BJ (cell line): ENCODE measurements at places on chromosomes 13 and 19. TPM values are rescaled to one million over a fixed set of nuclear protein-coding genes. Genes with fewer than 3 reads are reported as not detected.

- no peak for DNase-seq
These were observed 11.7 kb downstream of the SYDE1 start for GRCh38 chr19:15118789-15119494.

GRCh38 chr19:38034492-38034860, 127.5 kb downstream of the SIPA1L3 start:
- no peak for DNase-seq

GRCh38 chr19:46353730-46354528, 7.0 kb downstream of the PPP5C start:
- no peak for DNase-seq

GRCh38 chr19:4576016-4576933, 16.8 kb upstream of the SEMA6B start:
- DNase-seq: no peak

DNA sequence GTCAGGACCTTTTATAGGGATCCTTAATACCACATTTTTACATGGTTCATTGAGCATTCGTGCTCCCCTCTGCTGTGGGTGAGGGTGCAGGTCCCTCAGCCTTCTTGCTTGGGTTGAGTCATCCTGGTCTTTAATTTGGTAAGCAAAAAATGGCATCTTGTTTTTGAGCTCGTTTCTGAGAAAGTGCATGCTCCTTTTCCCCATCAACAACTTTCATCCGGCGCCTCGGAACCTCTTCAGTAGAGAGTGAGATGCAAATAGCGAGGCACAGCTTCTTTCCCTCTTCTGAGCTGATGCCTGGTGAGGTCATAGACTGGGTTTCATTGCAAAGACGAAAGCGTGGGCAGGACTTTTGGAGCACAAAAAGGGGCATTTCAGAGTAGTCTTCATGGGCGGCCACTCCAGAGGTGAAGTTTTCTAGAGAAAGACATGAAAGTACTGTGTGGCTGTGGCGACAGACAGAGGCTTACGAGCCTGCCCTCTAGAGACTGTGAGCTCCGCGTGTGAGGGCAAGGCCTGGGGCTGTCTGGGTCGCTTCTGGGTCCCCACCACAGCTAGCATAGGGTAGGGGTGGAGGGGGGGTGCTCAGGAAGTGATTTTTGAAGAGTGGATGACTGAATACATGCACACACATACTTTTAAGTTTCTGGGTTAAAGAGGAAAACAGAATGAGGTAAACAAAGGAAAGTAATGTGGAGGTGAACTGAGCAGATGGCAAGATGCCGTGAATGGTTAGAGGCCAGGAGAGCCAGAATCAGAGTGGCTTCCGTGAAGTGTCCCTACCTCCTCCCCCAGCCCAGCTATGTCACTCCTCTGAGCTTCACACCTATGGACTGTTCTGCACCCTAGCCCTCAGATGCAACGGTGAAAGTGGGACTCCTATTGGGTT, 44.3 kb downstream of the BBC3 start:
- DNase-seq: no peak

- no peak for DNase-seq
These were observed 24.3 kb downstream of the ARL11 start for GRCh38 chr13:49652355-49653305.

TBXA2R gene
- 0.54 and 1.2 TPM in 2 replicates for polyA plus RNA-seq

DNA sequence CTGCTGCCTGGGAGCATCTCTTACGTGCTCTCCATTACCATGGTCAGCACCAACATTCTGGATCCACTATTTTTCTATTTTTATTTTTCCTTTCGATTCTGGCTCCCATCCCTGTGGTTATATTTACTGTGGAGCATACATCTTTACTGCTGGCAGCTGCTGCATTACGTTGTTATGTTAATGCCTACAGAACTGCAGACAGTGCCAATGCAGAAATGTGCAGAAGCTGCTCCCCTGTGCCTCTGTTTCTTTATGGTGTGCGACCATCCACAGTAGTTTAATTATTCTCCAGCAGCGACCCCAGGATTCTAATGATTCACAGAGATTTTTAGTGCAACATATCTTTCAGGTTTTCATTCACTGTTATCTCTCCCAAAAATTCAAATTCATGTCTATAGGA, 911.7 kb upstream of the SLITRK6 start:
- DNase-seq: no peak

GRCh38 chr13:33639158-33639557, 178.8 kb upstream of the RFC3 start:
- peak; percentile 86 for DNase-seq

VAV1 gene
- polyA plus RNA-seq: not detected in 2 replicates

NAPSA gene
- 0.32 and 0.38 TPM in 2 replicates for polyA plus RNA-seq

ZNF540 gene
- polyA plus RNA-seq: 0.58 and 0.65 TPM in 2 replicates

- DNase-seq: no peak
These were observed 10.0 kb downstream of the ADGRE5 start for GRCh38 chr19:14391156-14391821.

IL17D gene
- 0.47 and 0.48 TPM in 2 replicates for polyA plus RNA-seq

- no peak for DNase-seq
These were observed 39.1 kb downstream of the USP12 start for GRCh38 chr13:27132538-27132937.

- DNase-seq: no peak
These were observed 23.2 kb downstream of the ZNRF4 start for GRCh38 chr19:5478241-5478924.

VPS36 gene
- polyA plus RNA-seq: 10.0 and 19.7 TPM in 2 replicates

MYO16 gene
- polyA plus RNA-seq: 0.04 TPM in 1 of 2 replicates, not detected in the other

CA11 gene
- polyA plus RNA-seq: 3.0 and 3.2 TPM in 2 replicates

DNA sequence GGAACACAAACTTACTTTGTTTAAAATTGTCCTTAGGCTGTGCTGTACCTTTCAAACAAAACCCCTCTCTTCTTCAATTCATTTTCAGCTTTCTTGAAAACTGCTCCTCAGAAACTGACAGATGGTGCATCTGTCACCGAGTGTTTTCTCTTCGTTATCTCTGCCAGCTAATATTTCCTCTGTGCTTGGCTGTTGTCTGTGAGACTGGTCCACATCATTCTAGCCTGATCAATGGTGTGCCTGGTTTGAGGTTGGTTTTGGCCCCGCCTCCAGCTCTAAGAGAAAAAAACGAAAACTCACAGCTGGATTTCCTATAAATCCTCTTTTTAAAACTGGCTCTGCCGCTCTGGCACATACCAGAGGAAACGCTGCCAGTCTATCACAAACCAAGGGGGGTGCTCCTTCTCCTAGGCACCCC, 79.7 kb downstream of the STARD13 start:
- DNase-seq: no peak

DNA sequence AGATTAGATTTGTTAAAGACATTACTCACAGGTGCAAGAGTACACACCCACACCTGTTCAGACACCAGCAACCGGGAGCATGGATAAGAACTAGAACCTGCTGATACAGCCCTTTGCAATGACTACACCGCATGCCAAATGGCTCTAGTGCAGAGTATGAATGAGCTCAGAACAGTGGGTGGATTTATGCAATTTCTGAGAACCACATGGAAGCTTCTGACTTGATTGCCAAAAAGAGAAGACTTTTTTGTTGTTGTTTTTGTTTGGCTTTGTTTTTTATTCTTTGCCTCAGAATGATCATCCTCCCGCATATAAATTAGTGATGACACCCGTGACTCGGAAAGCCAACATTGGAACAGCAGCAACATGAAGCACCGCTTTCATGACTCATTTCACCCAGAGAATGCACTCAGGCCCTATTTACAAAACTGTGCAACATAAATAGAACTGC, 77.4 kb upstream of the LRCH1 start:
- DNase-seq: no peak

- no peak for DNase-seq
These were observed 7.5 kb downstream of the ARL11 start for GRCh38 chr13:49635599-49636433.

GRCh38 chr19:46466536-46467196, 4.7 kb downstream of the PNMA8A start:
- DNase-seq: peak; percentile 62

NKG7 gene
- not detected in 2 replicates for polyA plus RNA-seq

GRCh38 chr13:112868308-112868707, 100.7 kb upstream of the MCF2L start:
- no peak for DNase-seq

GRCh38 chr19:3122512-3122870, 13.3 kb upstream of the GNA15 start:
- no peak for DNase-seq

MYBPC2 gene
- not detected in 2 replicates for polyA plus RNA-seq

CUL4A gene
- polyA plus RNA-seq: 51.5 and 67.1 TPM in 2 replicates

PRSS57 gene
- polyA plus RNA-seq: not detected in 2 replicates

ZNF813 gene
- 0.60 and 1.5 TPM in 2 replicates for polyA plus RNA-seq

GRCh38 chr13:93079294-93079693, 147.3 kb upstream of the GPC6 start:
- DNase-seq: no peak

CGB8 gene
- 0.22 TPM in 1 of 2 replicates, not detected in the other for polyA plus RNA-seq

DNA sequence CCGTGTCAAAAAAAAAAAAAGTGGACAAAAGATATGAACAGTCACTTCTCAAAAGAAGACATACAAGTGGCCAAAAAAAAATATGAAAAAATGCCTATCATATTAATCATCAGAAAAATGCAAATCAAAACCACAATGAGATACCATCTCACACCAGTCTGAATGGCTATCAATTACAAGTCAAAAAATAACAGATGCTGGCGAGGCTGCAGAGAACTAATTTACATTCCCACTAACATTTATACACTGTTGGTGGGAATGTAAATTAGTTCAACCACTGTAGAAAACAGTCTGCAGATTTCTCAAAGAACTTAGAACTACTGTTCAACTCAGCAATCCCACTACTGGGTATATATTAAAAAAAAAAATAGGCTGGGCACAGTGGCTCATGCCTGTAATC, 26.5 kb upstream of the FOXO1 start:
- no peak for DNase-seq

DNA sequence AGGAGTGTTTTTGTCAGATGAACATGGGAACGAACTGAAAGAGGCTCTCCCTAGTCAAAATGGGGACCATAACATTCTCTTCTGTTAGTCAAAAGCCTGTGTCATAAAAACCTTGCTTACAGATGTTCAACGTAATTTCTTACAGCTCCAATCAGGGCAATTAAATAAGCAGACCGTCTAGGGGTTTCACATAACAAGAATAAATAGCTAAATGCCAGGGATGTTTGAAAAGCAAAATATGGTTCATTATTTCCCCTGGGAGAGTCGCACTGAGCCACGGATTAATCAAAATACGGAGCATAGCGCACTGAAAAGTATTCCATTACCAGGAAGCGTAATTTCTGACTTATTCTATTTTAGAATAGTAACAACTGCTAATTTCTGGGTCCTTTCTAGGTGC, 63.7 kb upstream of the MRI1 start:
- no peak for DNase-seq

DNA sequence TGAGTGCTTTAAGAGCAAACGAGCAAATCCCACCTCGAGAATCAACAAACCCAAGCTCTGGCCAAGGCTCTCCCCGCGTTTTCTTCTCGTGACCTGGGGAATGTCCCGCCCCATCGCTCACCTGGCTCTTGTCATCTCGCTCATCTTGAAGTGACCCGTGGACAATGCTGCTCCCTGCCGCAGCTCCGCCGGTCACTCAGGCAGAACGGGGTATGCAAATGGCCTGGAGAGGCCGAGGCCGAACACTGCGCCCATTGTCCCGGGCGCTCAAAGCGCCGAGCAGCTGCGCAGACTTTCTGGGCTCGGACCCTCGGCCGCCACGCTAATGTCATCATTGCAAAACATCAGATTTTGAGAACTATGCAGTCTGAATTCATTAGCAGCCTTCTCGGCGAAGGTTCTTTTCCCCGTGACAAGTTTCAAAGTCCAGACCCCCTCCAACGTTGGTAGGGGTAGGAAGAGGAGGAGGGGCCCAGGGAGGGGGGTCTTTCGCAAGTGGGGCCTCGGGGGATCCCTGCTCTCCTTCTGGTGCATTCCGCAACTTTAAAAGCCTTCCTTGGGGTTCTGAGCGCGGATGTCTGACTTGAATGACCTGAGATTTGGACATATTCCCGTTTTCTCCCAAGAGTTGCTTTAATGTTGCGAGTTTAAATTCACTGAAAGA, 39.7 kb downstream of the SOX1 start:
- no peak for DNase-seq

GRCh38 chr19:29277102-29277501, 64.2 kb upstream of the UQCRFS1 start:
- no peak for DNase-seq

DNA sequence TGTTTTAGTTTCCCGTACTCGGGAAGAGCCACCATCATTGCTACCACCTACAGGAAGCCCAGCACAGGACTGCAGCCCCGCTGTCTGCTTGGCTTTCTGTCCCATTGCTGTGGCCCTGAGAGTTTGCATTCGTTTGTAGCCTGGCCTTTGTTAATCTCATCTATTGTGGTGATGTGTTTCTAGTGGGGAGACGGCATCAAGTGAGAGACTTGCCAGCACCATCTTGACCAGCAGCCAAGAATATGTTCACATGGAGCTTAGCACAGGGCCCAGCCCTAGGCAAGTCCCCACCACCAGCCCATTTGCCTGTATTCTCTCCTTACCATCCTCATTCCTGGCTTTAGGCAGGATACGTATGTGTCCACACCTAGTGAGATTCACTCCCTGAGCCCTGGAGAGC, 17.3 kb upstream of the OVOL3 start:
- no peak for DNase-seq

DNA sequence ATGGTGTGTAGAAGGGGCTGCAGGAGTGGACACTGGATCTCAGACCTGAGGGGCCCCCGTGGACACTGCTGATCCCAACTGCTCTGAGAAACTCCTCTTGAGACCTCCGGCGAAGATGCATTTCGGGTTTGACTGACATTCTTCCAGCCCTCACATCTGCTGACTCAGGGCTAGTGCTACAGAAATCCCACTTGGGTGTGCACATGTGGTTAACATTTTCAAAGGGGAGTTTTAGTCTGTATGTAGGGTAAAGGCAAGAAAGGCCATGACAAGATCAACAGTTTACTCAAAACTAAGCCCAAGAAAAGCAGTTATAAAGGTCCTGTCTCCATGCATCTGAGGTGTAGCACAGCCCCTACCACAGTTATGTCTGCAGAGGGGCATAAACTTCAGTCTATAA, 31.2 kb downstream of the DLEU7 start:
- DNase-seq: no peak

- DNase-seq: no peak
These were observed 1.4 kb downstream of the MATK start for GRCh38 chr19:3784607-3785450.

INSL3 gene
- polyA plus RNA-seq: 0.18 TPM in 1 of 2 replicates, not detected in the other

ELSPBP1 gene
- polyA plus RNA-seq: not detected in 2 replicates

DNA sequence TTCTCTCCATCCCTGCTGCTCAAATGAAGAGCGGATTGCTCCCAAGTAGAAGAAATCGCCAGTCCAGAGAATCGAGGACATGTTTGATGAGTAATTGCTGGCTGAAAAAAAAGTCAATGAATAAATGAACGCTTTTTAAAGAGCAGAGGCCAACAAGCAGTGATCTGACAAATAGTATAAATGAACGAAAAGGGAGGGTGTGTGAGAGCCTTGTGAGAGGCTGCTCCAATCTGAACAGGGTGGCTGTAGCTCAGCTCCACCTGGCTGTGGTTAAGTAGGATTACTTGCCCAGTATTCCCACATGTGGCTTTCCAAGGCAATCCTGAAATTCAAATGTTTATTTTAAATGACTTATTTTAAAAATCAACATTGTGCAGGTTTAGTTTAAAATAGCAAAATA, 117.1 kb downstream of the TSHZ3 start:
- DNase-seq: no peak
